ENCODE measurements at places on chromosomes 11 and 22. TPM values are rescaled to one million over a fixed set of nuclear protein-coding genes. Genes with fewer than 3 reads are reported as not detected.

Gene XKR3
- not detected for polyA plus RNA-seq

Gene CLP1
- polyA plus RNA-seq, result 35.0 TPM

Gene STARD10
- polyA plus RNA-seq, result 7.1 TPM

Gene JAML
- 8.1 TPM for polyA plus RNA-seq

Gene KCNQ1
- polyA plus RNA-seq, result not detected

Gene MMP13
- polyA plus RNA-seq, result not detected

Gene P2RX6
- not detected for polyA plus RNA-seq

Gene DTX4
- polyA plus RNA-seq, result 5.1 TPM

Gene NDUFS8
- polyA plus RNA-seq, result 300 TPM

Gene CTSF
- polyA plus RNA-seq, result not detected

Gene SERGEF
- polyA plus RNA-seq, result 22.0 TPM

Gene EWSR1
- 464 TPM for polyA plus RNA-seq

Gene SMIM35
- polyA plus RNA-seq, result not detected

Gene SHANK3
- polyA plus RNA-seq, result not detected

Gene OR51A2
- not detected for polyA plus RNA-seq

Gene KDELR3
- 0.32 TPM for polyA plus RNA-seq

Gene SLC25A18
- 0.09 TPM for polyA plus RNA-seq

Gene YWHAH
- 32.6 TPM for polyA plus RNA-seq

Gene F2
- polyA plus RNA-seq, result not detected

Gene NAALAD2
- 0.24 TPM for polyA plus RNA-seq

Gene PVALB
- not detected for polyA plus RNA-seq

Gene LMNTD2
- polyA plus RNA-seq, result 0.88 TPM

Gene TMPRSS4
- polyA plus RNA-seq, result not detected

Gene MOGAT2
- polyA plus RNA-seq, result not detected

Gene OR51E2
- not detected for polyA plus RNA-seq

Gene GLYATL1B
- polyA plus RNA-seq, result 1.6 TPM

Gene CCND1
- 1.9 TPM for polyA plus RNA-seq
